ENCODE measurements at places on chromosomes 6 and 20.

DNA sequence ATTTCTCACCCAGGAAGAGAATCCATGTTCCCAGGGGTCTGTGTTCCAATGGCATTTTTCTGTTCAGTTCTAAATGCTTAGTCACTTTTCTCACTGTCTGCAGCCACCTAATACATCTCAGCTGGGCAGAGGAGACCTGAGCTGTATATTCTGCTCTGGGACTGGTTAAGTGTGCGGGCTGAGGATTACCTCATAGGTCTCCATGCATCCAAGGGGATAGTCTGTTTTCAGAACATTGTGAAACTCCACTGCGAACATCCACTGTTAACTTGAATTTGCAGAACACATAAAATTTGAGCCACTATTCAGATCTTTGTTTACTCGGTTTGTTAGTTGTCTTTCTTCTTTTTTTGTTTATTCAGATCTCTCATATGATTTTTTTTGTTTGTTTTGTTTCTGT lies 947.1 kb downstream of the TFAP2A start:
- no peak for DNase-seq

DNA sequence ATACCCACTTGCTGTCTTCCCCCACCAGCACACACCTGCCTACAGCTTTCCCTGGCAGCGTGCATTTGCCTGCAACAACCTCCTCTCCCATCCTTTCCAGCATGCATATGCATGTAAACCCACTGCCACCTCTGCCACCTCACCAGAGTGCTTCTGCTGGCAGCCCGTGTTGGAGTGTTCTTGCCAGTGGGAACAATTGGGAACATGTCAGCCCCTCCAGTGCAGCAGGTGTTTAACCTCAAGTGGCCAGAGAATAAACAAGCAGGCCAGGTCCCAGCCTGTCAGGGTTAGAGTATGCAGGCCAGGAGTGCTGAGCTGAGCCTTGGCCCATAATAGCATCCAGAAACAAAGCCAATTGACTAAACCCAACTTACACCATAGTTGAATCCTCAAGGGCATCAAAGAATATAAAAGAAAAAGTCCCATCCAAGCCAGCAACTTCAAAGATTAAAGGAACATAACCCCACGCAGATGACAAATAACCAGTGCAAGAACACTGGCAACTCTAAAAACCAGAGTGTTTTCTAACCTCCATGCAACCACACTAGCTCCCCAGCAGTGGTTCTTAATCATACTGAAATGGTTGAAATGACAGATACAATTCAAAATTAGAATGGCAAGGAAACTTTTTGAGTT lies 1212.1 kb upstream of the CITED2 start:
- DNase-seq, result peak; percentile 7

- no peak for DNase-seq
Observed at GRCh38 chr6:157952861-157953351, 28.8 kb upstream of the SYNJ2 start.

DNA sequence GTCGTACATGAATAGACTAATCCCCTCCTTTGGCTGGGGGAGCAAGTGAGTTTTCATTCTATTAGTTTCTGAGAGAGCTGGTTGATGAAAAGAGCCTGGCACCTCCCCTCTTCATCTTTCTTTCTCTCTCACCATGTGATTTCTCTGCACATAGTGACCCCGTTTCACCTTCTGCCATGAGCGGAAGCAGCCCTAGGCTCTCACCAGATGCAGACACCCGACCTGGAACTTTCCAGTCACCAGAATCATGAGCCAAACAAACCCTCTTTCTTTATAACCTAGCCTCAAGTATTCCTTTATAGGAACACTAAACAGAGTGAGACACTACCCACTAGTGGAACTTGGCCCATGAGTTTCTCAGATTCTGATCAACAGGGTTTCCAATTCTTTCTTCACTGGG lies 16.4 kb downstream of the OTOR start:
- no peak for DNase-seq

GRCh38 chr20:52411611-52412010 lies 220.0 kb upstream of the ZFP64 start:
- no peak for DNase-seq

DNA sequence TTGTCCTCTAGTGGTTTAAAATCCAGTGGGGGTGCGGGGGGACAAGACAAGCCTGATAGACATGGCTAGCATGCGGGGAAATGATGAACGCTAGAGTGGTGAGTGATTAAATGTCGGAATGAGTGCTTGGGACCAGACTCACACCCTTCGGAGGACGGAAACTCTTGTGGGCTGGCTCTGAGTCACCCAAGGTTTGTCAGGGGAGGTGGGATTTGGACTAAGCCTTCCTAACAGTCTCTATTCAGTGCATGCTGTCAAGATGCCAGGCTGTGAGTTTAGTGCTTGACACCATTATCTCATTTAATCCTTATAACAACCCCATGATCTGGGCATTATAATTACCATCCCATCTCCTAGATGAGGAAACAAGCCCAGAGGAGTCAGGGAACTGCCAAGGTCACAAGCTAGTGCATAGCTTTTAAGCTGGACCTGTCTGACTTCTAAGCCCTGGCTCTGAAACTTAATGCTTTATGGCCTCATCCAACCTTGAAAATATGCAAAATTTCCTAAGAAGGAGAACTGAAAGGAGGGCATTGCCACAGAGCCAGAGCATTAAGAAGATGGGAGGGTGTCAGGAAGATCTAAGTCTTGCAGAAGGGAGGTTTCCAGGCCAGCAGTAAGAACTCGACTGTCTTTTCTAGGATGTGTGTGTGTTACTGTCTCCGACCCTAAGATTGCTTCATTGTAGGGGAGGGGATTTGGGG lies 168.7 kb upstream of the LRFN2 start:
- DNase-seq, result peak; percentile 14

GRCh38 chr6:105326216-105326615 lies 76.7 kb downstream of the PREP start:
- no peak for DNase-seq

- DNase-seq, result no peak
Observed at GRCh38 chr6:4316867-4317400, 181.6 kb upstream of the ECI2 start.

- no peak for DNase-seq
Observed at GRCh38 chr6:82441047-82441855, 77.6 kb downstream of the TPBG start.

GRCh38 chr20:10832141-10832540 lies 158.3 kb upstream of the JAG1 start:
- no peak for DNase-seq

GRCh38 chr6:4017834-4018170 lies 61.1 kb downstream of the FAM217A start:
- DNase-seq, result no peak

DNA sequence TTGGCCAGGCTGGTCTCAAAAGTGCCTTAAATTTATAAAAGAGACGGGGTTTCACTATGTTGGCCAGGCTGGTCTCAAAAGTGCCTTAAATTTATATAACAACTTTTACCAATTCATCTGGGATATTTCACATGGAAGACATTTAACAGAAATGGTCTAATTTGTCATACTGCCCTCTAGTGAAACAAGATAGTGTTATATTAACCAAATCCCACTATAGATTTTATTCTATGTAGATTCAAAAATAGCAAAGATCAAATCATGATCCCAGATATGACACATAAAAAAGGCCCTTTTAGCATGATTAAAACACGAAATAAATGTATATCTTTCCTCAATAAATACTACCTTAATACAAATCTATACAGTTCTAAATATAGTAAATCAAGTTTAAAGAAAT lies 102.8 kb upstream of the TFAP2D start:
- no peak for DNase-seq

DNA sequence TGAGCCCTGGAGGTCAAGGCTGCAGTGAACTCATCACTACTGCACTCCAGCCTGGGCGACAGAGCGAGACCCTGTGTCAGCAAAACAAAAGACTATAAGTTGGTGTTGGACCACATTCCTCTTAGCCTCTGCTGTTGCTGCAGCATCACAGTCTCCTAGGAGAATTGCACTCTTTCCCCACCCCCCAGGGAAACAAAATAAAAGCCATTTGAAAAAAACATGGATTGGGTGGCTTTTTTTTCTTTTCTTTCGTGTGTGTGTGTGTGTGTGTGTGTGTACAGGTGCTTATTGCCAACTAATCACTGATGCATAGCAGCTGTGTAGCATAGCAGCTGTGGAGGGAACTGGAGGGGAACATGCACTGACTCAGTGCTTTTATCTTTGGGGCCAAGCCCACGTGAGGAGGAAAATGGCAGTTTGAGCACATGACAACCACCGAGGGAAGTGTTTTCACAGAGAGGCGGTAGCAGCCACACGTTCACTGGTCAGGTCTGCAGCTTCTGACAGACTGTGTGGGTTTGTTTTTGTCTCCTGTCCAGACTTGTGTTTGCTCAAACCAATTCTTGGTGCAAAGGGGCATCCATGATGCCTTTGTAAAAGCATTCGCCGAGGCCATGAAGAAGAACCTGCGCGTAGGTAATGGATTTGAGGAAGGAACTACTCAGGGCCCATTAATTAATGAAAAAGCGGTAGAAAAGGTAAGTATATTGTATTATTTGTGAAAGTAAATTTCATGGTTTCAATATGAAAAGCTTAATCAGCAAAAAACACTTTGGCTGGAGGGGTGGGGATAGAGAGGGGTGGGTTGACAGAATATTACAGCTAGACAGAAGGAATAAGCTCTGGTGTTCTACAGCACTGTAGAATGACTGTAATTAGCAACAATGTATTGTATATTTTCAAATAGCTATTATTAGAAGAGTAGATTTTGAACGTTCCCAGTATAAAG lies 27.7 kb downstream of the ALDH5A1 start:
- no peak for DNase-seq

- DNase-seq, result no peak
Observed at GRCh38 chr6:77074037-77074713, 389.1 kb downstream of the HTR1B start.

- no peak for DNase-seq
Observed at GRCh38 chr20:24608926-24609667, 139.7 kb downstream of the SYNDIG1 start.

GRCh38 chr20:54195483-54196472 lies 12.1 kb upstream of the PFDN4 start:
- DNase-seq, result no peak

DNA sequence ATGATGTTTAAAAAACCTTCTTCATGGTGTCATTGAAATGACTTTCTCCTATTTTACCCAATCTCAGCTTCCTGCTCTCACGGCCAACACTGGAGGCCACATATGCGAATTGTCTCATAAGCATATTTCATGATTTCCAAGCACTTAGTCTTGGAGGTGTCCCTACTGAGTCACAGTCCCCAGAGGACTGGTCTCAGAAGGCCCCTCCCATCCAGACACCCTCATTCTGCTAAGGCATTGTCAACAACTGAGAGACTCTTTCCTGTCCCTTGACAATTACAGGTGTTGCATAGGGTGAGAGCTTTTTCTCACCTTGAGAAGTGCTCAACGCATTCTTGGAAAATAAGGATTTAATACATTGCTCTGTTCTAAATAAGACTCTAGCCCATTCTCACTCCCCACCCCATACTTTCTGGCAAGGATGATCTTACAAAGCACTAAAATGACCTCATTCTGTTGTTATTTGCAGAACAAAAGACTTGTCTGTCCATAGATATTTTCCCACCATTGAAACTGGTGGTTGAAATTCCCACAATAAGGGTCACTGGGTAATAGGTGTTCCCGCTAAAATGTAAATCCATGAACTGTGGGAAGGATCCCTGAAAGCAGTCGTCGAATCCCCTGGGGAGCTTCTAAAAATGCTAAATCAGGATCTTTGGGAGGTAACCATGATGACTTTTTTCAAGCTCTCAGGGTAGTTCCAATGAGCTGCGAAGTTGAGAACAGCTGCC lies 32.3 kb upstream of the SLC22A23 start:
- DNase-seq, result no peak

GRCh38 chr6:3326184-3326971 lies 67.6 kb downstream of the PSMG4 start:
- DNase-seq, result no peak

GRCh38 chr6:49607391-49607982 lies 29.2 kb downstream of the RHAG start:
- DNase-seq, result no peak

- DNase-seq, result no peak
Observed at GRCh38 chr6:21653905-21654304, 60.4 kb downstream of the SOX4 start.

Data from stimulated activated CD4-positive, alpha-beta T cell treated with anti-CD3 and anti-CD28 coated beads, Interleukin-15, amount 100 ng/mL, for 24 hours (primary cell).